Dermis lymphatic vessel endothelial cell (primary cell): ENCODE measurements at places on chromosomes 12 and 14. TPM values are rescaled to one million over a fixed set of nuclear protein-coding genes. Genes with fewer than 3 reads are reported as not detected.

Gene CLEC6A
- not detected in 2 replicates for total RNA-seq

Gene KRT6C
- under 0.01 TPM in 1 of 2 replicates, not detected in the other for total RNA-seq

Gene PLA2G1B
- not detected in 2 replicates for total RNA-seq

Gene SYNE3
- 19.2 and 27.6 TPM in 2 replicates for total RNA-seq

Gene STAB2
- total RNA-seq = 7.2 and 10.4 TPM in 2 replicates

Gene SPIC
- total RNA-seq = not detected in 2 replicates

Gene KIF5A
- under 0.01 TPM in 1 of 2 replicates, not detected in the other for total RNA-seq
